Heart left ventricle (tissue), 16 donors: ENCODE measurements at places on chromosomes 6 and 20. TPM values are rescaled to one million over a fixed set of nuclear protein-coding genes. Genes with fewer than 3 reads are reported as not detected.

- peak; percentile 71 for DNase-seq
Observed at GRCh38 chr6:710601-711571, 17.9 kb upstream of the EXOC2 start.

The SYCP2L gene
- total RNA-seq, result 0.50 TPM

DNA sequence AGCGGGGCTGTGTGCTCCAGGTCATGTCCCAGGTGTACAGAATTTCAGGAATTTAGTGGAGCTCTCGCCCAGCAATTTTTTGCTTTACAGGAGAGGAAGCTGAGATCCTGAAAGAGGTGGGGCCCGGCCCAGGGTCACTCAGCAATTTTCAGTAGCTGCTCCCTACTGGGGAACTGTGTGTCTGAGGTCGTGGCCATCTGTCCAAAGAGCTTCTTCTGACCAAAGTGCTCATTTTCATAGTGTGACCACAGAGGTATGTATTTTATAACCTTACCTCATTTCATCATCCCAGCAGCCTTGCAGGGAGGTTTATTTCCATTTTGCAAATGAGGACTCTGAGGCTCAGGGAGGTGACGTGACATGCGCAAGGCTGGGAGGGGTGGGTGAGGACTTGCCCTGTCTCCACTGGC, 46.3 kb downstream of the FAM209B start:
- no peak for DNase-seq

The PPIL6 gene
- 6.5 TPM for total RNA-seq

The BHLHE23 gene
- not detected for total RNA-seq

GRCh38 chr6:46637933-46638332, 14.7 kb downstream of the CYP39A1 start:
- no peak for DNase-seq

The PEX6 gene
- 23.3 TPM for total RNA-seq

GRCh38 chr20:4401601-4402000, 320.1 kb upstream of the PRND start:
- no peak for DNase-seq

DNA sequence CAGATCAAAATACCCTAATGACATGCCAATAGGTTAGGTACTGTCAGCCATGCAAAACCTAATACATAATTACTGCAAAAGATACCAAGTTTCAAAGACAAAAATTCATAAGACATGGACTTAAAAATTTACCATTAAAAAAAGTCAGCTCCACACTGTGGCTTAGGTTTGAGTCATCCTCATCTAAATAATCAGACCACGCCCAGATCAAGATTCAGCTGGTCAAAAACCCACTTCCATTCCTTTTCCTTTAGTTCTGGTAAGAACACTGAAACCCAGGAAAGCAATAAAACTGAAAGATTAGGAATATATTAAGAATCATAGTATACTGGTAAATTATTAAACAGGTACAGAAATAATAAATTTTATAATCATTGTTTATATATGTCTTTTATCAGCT, 81.0 kb upstream of the ASF1A start:
- DNase-seq, result no peak

DNA sequence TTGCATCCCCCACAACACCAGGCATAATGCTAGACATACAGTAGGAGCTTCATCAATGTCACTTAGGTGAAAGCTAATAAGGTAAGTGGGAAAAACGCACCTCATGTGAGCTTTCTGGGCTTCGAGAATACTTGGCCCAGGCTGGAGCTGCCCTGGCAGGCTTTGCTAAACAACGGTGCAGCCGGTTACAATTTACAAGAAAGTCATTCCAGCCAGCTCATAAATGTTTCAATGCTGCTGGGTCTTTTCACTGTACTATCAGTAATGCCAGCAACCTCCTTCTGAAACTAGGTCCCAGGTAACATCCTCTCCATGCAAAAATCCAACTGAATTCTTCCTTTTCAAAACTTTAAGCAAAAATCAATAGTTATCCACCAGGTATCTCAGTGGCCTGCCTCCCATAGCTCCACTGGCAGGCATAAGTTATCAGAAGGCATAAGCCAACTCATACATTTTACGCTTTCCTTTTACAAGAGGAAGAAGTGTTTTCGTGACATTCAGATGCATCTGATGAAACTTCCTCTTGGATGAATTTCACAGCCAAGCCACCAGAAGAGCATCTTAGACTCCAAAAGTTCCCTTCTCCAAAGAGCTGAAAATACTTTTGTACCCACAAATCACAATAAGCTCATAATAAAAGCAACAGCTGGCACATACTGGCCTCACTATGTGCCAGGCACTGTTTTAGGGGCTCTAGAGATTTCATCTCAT, 56.3 kb downstream of the RTN4IP1 start:
- no peak for DNase-seq

- no peak for DNase-seq
Observed at GRCh38 chr6:43790031-43790430, 20.0 kb downstream of the VEGFA start.

The CTAGE9 gene
- not detected for total RNA-seq

The NKX2-2 gene
- not detected for total RNA-seq

- no peak for DNase-seq
Observed at GRCh38 chr20:50378170-50379000, 131.8 kb upstream of the PTPN1 start.

- no peak for DNase-seq
Observed at GRCh38 chr20:22502731-22503191, 81.6 kb downstream of the FOXA2 start.

The PLG gene
- not detected for total RNA-seq

DNA sequence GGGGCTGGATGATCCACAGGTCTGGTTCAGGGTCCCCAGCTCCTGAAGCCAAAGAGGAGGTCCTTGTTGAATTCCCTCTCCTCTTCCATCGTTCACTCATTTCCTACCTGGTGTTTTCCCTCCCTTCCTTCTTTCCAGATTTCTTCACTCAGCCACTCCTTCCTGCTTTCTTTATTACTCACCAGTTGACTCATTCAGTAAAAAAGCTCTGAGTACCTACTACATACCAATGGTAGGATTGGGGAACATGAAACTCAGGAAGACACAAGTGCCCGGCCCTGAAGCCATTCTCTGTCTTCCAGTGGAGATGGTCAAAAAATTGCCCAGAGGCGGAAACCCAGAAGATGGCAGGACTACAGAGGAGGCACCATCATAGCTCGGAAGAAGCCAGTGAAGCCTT, 11.9 kb upstream of the NSFL1C start:
- no peak for DNase-seq

DNA sequence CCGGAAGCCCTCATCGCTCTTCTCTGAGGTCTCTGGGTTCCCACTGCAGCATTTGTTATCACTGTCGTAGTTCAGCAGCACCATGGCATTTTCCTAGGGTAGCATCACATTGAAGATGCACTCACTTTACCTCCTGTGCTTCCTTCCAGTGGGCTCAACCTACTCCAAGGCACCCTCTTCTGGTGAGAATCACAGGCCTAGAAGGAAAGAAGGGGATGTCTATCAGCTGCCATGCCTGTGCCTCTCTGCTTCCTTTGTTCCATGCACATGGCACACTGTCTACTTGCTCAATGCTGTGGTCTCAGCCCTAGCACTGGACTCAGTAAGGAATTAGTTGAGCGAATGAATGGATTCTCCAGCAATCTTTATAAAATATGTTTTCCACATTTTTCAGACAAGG, 22.6 kb downstream of the CST4 start:
- DNase-seq, result no peak

DNA sequence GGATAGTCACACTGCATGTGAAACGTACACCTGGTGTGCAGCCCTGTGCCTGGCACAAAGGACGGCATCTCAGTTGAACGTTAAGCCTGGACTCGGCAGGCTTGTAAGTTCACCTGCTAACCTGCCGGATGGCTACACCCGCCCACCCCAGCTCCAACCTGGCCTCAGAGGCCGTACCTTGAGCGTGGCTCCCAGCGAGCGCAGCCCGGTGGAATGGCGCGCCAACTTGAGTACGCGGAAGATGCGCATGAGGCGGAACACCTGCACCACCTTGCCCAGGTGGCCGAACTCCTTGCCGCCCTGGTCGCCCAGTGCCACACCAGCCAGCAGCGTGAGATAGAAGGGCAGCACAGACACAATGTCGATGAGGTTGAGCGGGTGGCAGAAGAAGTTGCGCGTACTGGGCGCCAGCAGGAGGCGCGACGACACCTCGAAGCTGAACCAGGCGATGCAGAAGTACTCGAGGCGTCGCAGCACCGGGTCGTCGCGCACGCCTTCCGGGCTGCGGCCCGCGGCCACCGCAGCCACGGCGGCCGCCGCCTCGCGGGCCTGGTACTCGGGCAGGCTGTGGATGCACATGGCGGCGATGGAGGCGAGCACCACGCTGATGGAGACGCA, 3.3 kb downstream of the KCNS1 start:
- no peak for DNase-seq

The BEND6 gene
- 0.25 TPM for total RNA-seq

DNA sequence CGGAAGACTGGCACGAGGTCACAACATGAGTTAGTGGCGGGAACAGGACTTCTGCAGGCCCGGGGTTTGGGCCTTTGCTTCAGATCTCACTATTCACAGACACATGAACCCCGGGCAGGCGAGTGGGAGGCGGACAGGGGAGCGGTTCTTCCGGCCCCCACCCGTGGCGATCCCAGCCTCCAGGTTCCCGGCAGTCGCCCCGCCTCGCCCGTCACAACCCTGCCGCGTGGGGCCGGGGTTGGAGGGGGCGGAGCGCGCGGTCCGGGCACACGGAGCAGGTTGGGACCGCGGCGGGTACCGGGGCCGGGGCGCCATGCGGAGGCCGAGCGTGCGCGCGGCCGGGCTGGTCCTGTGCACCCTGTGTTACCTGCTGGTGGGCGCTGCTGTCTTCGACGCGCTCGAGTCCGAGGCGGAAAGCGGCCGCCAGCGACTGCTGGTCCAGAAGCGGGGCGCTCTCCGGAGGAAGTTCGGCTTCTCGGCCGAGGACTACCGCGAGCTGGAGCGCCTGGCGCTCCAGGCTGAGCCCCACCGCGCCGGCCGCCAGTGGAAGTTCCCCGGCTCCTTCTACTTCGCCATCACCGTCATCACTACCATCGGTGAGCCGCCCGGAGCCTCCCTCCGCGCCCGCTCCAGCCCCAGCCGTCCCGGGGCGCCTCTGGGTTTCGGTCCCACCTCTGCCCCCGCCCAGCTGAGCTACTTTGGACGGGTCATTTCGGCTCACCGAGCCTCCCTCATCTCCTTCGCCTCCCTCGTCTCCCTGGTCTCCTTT, at the start of gene KCNK15:
Gene KCNK15, plus strand, starts transcription at position 268 of the 769 bp plus-strand sequence. Its CDS starts 46 bp downstream, at position 314.
- DNase-seq, result peak; percentile 51

The ADGRF4 gene
- total RNA-seq, result 0.60 TPM

GRCh38 chr6:161313940-161314509, 40.2 kb upstream of the AGPAT4 start:
- no peak for DNase-seq

The ULBP1 gene
- total RNA-seq, result 0.25 TPM

The TNFRSF21 gene
- 12.7 TPM for total RNA-seq
